T-helper 2 cell treated with Interferon-gamma antibody and Interleukin-4, amounts not matched to agents 5 μg/mL and 100 μg/mL, for 36 hours (primary cell): ENCODE measurements at places on chromosomes 1 and 21.

GRCh38 chr1:204498981-204499380, 4.4 kb upstream of the PIK3C2B start:
- DNase-seq = no peak

DNA sequence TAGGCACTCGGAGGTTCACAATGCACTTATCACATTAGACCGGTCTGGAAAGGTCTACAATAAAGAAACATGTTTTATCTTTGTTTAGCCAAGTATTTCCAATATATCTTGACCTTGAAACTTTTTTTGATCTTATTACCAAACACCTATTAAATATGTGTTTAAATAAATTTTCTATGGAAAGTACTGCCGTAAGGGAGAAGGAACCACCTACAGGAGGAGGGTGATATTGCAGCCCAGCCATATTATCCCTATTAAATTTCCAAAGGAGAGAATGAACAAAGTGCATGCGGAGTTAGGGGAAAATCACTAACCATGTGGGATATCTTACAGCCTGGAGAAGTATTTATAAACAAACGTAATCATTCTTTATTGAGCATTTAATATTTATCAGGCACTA, 14.5 kb downstream of the BRINP2 start:
- no peak for DNase-seq

DNA sequence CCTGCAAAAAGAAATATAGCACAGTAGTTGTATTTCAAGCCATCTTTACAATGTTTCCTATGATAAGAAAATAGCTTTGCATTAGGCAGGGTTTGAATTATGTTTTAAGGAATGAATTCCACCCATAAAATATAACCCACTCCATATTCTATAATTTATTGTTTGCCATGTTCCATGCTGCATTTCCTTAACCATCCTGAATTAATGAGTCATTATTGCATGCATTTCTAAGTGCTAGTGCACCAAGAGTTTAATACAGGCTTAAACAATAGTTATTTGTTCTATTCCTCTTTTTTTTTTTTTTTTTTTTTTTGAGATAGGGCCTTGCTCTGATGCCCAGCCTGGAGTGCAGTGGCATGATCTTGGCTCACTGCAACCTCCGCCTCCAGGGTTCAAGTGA, 45.2 kb downstream of the MIGA1 start:
- no peak for DNase-seq

- no peak for DNase-seq
Observed at GRCh38 chr21:27372381-27372780, 405.5 kb upstream of the ADAMTS5 start.

GRCh38 chr1:66834926-66835325, 33.9 kb upstream of the INSL5 start:
- no peak for DNase-seq

GRCh38 chr1:223000632-223001031, 142.4 kb downstream of the TLR5 start:
- no peak for DNase-seq

GRCh38 chr1:194829492-194829891, 1643.1 kb upstream of the B3GALT2 start:
- DNase-seq = no peak

DNA sequence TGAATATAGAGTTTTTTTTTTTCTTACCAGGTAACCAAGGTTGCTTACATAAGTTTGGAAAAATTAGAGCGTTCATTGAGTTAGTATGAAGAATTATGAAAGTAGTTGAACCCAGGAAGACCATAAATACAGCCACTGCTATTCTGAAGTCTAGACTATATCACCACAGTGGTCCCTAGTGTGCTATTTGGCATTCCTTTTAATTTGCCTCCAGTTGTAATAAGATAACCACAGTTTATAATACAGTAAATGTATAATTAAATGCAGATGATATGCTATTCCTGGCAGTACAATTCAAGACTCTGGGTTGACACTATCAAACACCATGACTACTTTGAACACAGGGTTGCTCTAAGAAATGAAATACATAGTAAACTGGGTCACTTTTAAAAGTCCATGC, 270.5 kb downstream of the BRINP2 start:
- no peak for DNase-seq

- DNase-seq = no peak
Observed at GRCh38 chr1:89276690-89277089, 4.0 kb upstream of the GBP5 start.

DNA sequence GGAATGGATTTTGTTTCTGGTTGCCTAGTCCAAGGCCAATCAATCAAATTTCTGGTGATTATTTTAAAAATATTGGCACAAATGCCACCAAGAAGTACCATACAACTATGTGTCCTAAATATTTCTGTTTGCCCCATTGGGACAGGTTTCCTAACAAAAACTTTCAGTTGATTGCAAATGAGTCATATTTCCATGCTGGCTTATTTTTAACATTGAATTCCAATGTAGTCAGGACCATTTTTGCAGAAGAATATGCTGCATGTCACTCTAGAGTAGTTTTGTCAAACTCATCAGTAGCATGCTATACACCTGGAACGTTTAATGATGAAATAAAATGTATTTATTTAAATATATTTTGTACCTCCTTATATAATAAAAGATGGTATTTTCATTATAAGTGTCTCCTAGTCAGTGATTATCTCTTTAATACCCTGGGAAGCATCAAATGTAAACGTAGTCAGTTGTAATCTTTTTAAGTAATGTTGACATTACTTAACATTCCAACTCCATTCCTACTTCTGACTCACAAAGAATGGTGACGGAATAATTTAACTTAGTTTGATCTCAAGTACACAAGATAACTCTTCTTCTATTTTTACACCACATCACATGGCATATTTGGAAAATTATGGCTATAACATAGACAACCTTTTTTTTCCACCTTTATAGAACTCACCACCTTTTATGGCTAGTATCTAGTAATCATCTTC, 39.0 kb upstream of the USH2A start:
- no peak for DNase-seq
